ENCODE measurements at places on chromosomes 3 and 15. TPM values are rescaled to one million over a fixed set of nuclear protein-coding genes. Genes with fewer than 3 reads are reported as not detected.

The MEX3B gene
- 1.3 TPM for total RNA-seq

The GCNT3 gene
- 0.33 TPM for total RNA-seq

The HTR3E gene
- total RNA-seq, result not detected

The SCAPER gene
- 10.9 TPM for total RNA-seq

The GOLGA8J gene
- total RNA-seq, result under 0.01 TPM

The LMAN1L gene
- 0.15 TPM for total RNA-seq

The NR2E3 gene
- total RNA-seq, result not detected

The CACNA2D3 gene
- total RNA-seq, result 0.36 TPM

The REC114 gene
- total RNA-seq, result not detected

The ETV5 gene
- 175 TPM for total RNA-seq

The CD86 gene
- not detected for total RNA-seq

The PATL2 gene
- 3.1 TPM for total RNA-seq

The LIPC gene
- not detected for total RNA-seq

The CIDEC gene
- total RNA-seq, result not detected

The SPESP1 gene
- total RNA-seq, result 5.2 TPM

The PAQR5 gene
- 1.2 TPM for total RNA-seq

The PLSCR5 gene
- not detected for total RNA-seq

The ESYT3 gene
- 1.2 TPM for total RNA-seq

The AMOTL2 gene
- 35.0 TPM for total RNA-seq

The SMCO1 gene
- total RNA-seq, result not detected

The MEIS2 gene
- 4.7 TPM for total RNA-seq

The NUP210 gene
- 2.4 TPM for total RNA-seq

The LRRC34 gene
- 10.2 TPM for total RNA-seq

The PTPRG gene
- 23.0 TPM for total RNA-seq

The SI gene
- total RNA-seq, result not detected

The GABRB3 gene
- total RNA-seq, result 0.62 TPM

The EPHB1 gene
- 0.67 TPM for total RNA-seq

The HRG gene
- not detected for total RNA-seq

The C15orf62 gene
- not detected for total RNA-seq

The CCDC9B gene
- total RNA-seq, result 30.3 TPM

The SLC28A1 gene
- not detected for total RNA-seq

The CLDN18 gene
- not detected for total RNA-seq

The DAZL gene
- not detected for total RNA-seq
